T-helper 2 cell (primary cell): ENCODE measurements at places on chromosomes 16 and 17.

DNA sequence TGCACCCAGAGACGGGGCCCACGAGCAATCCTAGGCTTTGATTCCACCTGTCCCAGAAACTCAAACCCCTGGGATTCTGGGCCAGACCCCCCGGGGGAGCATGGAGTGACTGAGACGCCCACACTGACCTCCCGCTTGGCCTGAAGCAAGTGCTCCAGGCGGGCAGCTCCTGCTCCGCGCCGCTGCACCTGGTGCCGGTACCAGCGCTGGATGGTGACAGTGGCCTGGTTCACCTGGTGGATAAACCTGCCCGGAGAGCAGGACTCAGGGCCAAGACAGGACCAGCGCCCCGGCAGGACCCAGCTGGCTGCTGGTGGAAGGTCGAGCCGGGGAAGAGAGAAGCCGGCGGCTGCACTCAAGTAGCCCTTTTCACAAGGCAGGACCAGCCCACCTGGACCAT, 22.6 kb downstream of the CEP131 start:
- no peak for DNase-seq

DNA sequence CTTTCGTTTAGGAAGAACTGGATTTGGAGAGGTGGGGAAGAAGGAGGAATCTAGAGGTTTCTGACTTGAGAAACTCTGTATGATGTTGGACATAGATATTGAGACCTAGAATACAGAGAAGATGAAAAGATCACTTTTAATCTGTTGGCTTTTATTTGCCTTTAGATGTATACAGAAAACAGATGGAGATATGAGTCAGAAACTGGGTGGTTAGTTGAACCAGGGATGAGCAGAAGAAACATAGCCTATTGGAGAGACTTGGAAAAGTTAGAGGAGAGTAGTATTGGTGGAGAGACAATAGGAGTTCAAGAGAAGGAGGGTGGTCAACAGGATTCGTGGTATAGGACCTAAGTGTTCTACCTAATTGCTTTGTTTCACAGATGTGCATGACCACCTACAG, 5.1 kb downstream of the PHAF1 start:
- DNase-seq, result no peak

GRCh38 chr17:78341559-78342448, 18.1 kb downstream of the SOCS3 start:
- no peak for DNase-seq

DNA sequence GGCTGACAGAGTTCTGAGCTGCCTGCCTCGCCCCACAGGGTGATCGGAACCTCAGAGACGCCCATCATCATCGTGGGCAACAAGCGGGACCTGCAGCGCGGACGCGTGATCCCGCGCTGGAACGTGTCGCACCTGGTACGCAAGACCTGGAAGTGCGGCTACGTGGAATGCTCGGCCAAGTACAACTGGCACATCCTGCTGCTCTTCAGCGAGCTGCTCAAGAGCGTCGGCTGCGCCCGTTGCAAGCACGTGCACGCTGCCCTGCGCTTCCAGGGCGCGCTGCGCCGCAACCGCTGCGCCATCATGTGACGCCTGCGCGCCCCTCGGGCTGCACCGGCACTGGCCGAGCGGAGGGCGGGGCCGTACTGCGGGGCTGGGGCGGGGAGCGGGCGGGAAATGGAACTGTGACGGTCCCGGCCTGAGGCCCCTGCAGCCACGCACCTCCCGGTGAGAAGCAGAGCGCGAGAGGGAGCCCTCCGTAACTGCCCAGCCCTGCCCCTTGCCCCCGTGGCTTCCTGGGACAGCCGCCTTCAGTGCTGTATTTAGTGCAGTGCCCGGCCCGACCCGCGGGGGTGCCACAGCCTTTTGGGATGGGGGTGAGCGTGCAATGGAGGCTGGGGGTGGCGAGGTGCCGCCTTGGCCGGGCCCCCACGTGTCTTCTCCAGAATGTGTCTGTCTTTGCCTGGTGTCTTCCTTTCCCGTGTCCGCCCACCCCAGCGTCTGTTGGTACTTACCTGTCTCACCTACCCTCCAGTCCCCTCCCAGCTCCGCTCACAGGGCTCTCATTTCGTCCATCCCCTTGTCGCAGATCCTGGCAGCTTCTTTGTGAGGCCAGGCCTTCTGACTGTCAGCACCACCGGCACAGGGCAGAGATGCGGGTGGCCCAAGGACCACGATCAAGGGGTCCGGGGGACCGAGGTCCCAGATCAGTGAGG, 9.8 kb downstream of the RASL10B start:
- DNase-seq, result no peak

DNA sequence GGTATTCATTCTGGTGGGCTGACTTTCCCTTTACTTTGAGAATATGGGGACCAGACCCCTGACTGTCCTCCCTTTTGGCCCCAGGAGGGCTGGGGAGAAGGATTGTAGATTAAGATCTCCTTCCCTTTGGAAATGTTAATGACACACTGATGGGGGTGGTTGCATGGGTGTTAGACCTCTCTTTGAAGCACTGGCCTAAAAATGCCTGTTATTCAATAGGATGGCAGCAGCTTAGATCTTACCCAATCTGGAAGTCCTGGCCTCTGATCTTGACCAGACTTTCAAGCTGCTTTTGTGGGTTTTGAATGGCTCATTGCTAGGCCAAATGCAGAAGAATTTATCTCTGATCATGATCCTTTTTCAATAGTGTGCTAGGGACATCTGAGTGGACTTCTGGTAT, 25.7 kb downstream of the MAP3K3 start:
- no peak for DNase-seq

DNA sequence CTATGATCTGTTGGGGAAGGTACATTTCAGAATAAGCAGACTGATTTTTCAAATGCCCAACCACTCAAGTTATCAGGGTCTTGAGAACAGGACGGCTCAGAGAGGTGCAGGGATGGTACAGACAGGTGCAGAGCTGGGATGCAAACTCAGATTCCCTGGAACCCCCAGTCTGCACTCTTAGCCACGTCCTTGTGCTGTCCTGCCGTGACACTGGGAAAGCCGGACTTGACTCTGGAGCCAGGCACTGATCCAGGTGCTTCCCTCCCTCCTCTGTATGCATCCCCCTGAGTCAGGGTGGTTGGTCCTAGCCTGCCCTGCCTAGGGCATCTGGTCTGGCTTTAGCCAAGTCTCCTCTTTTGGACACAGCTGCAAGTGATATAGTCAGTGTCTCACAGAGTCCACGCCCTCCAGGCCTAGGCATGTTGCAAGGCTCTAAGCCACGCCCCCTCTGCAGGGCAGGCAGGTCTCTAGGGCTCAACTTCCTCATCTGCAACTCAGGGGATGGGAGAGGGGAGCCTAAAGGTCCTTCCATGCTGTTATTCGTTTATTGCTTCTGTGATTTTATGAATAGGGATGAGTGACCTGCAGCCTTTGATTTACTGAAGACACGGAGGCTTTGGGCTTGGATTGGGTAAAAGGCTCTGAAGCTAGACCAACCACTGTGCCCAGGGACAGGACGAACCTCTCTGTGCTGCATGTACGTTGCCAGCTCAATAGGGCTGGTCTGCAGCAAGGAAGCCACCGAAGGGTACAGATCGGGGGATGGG, 97.3 kb downstream of the SDK2 start:
- DNase-seq, result no peak

GRCh38 chr17:9090641-9091096, 69.4 kb downstream of the NTN1 start:
- DNase-seq, result no peak

- DNase-seq, result no peak
Observed at GRCh38 chr17:65394811-65395472, 166.5 kb downstream of the AXIN2 start.

- no peak for DNase-seq
Observed at GRCh38 chr17:73423806-73424205, 112.0 kb upstream of the CDC42EP4 start.

GRCh38 chr16:87922250-87922871, 14.0 kb downstream of the CA5A start:
- no peak for DNase-seq

- no peak for DNase-seq
Observed at GRCh38 chr17:47967607-47968252, 3.2 kb upstream of the CDK5RAP3 start.

DNA sequence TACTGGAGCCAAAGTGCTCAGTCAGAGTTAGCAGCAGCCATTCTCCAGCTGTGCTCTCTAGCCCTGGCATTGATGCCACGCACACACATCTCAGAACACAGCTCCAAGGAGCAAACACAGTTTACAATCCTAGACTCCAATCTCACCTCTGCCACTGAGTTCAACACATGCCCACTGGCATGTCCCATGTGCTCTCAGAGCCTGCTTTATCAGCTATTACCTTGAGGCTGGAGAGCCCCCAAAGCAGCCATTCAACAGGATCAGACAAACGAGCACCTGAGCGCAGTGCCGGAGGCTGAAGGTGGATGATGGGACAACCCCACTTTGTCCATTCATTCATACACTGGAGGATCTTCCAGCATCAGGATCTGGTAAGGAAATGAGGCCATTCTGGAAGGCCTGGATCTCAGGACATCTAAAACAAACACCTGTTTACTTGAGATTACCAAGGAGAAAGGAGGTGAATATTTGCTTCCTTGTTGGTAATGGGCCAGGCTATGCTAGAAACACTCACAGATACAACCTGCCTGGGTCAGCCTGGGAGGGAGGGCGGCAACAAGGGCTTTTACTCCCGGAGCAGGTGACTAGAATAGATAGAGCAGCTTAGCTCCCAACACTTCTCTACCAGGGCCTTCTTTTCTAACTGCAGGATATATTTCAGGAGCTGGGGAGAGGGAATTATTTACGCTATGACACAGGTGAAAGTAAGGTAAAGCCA, 25.4 kb downstream of the RANBP10 start:
- no peak for DNase-seq

DNA sequence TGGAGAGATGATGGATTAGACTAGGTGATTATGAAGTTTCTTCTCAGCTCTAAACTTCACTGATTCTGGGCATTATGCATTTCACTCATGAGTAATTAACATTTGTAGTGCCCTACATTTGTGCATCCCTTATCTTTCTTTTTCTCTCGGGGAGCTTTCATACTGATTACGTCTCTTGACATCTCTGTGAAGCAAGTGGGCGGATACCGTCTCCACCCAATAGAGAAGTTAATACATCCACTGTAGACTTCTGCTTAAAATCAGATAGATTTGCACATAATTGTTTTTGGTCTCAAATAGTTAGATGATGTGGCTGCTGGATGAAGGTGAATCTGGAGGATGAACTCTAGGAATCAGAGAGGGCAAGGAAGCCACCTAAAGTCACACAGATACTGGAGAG, 653.6 kb upstream of the EEF2KMT start:
- DNase-seq, result no peak

DNA sequence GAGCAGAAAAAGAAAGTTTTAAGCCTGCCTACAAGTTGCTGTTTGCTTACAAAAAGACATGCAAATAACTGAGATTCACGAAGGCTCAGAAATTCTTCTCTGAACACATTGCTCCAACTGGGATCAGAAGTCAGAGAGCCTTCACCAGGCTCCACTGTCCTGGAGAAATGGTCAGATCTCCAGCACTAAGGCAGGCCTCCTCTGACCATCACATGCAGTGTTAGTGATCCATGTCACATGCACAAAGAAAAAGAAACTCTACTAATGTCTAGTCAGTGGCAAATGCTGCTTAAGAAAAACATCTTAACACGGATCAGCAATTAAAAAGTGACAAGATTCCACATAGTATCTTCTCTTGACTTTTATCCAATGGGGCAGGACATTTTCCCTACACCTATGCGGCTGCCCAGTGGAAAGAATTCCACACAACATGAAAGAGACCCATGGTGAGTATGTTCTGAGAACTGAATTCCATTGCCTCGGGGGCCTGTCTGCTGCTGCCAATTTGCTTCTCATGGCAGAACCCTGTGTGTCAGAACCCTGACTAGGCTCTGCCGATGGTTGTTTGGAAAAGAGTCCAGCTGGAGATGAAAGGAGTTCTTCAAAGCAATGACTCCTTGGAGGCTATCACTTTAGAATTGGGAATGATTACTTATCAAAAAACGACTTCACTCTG, 96.6 kb downstream of the HIC1 start:
- DNase-seq, result no peak

GRCh38 chr16:75529959-75530358, 5.9 kb downstream of the CHST5 start:
- DNase-seq, result no peak

DNA sequence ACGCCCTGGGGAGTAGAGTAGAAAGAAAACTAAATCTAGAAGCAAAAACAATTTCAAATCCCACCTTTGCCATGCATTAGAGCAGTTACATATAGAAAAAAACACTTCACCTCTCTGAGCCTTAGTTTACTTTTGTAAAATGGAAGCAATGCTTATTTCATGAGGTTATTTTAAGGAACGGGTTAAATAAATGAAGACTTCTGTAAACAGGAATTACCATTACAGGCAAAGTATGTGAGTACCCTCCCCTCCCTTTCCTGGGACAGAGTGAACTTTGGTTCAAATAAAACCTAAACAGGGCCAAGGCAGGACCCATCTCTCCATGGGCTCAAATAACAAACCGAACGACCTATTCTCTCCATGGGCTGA, 4.5 kb upstream of the KRT15 start:
- no peak for DNase-seq

GRCh38 chr17:13078591-13079385, 61.0 kb upstream of the ELAC2 start:
- no peak for DNase-seq

DNA sequence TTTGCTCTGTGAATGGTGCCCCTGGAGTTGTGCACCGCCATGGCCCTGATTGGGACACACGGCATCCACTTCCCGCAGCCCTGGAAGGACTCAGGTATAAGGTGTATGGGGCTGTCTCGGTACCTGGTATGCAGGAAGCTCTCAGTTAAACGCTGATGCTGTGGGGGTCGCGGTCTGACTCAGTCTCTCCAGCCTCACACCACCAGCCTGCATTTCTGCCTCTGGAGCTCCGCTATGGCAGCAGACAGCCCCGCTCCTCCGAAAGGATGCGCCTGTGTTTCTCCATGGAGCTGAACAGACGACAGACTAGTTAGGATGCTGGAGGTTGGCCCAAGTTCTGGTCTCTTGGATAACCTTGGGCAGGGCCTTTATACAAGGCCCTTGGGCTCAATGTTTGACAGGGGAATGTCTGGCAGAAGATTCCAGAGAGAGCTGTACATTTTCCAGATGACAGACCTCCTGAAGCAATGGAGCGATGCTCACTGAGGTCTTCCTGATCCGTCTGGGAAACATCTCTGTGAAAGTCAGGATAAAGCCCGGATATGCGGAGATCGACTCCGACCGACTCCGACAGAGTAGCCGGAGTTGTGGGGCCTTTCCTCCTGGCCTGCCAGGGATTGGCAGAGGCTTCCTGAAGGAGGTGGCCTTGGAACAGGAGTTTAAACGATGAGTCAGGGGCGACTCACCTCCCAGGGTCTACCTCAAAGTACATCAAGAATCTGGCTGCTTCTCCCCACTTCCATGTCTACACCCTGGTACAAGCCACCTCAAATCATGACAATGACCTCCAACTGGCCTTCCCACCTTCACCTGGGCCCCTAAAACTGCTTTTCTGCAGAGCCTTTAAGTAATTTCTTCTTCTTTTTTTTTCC, 21.9 kb upstream of the BCAR1 start:
- DNase-seq, result no peak

DNA sequence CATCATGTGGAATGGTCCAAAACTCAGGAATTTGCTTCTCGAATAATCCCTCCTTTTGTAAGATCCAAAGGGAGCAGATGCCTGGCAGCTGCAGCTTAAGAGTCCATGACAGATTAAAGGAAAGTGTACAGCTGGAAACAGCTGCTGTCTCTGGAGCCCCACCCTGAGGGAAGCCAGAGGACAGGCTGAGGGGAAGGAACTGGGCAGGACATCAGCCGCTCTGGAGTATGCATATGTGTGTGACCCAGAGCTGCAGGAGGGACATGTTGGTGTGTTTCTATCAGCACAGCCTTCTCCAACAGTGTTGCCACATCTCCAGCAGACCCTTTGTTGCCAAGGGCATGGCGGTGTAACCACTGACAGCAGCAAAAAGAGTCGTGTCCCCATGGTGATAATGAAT, 46.2 kb downstream of the CYB561 start:
- DNase-seq, result no peak

GRCh38 chr17:82848022-82848592, 8.3 kb upstream of the ZNF750 start:
- DNase-seq, result peak; percentile 66
